ENCODE measurements at places on chromosomes 7 and 10.

DNA sequence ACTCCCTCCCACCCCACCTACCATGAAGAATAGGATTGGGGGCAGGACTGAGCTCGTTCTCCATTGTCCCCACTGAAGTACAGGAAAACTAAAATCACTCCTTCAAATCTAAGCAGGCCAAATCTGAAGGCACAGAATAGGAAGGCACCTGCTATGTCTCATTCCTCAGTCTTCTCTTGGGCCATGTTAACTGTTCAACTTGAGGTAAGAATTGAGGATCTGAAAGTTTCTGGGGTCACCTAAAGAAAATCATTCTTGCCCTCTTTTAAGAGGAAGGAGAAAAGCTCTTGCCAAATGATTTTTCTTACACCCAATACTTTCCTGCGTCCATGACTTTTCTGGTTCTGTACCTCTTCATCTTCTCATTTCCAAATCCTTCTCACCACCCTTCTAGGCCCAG lies 4.9 kb downstream of the CPN1 start:
- no peak for DNase-seq
- H3K27ac ChIP-seq, result no peak overlapping the region
- H3K36me3 ChIP-seq, result no peaks in the 10 kb centered on the region
- peaks cover 19% of the 10 kb centered on the region for H3K27me3 ChIP-seq

DNA sequence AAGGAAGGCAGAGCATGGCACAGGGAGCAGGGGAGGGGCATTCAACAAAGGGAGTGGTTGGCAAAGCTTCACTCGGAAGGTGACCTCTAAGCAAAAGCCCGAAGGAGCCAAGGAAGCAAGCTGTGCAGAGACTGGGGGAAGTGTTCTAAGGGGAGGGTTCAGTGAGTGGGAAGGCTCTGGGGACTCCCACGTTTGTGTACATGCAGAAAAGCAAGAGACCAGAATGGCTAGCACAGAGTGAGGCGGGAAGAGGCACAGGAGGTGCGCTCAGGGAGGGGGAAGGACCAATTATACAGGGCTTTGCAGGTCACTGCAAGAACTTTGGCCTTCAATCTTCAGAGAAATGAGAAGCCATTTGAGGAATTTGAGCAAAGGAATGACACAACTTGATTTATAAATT lies 7.4 kb downstream of the ARHGAP21 start:
- DNase-seq, result no peak
- peaks cover 10% of the 10 kb centered on the region for H3K36me3 ChIP-seq
- peaks cover 3% of the 10 kb centered on the region for H3K27me3 ChIP-seq
- no peak overlapping the region for H3K27ac ChIP-seq
- no peak overlapping the region for H3K4me3 ChIP-seq

GRCh38 chr7:18756378-18757050 lies 261.0 kb downstream of the HDAC9 start:
- H3K27ac ChIP-seq, result no peak overlapping the region
- no peak for DNase-seq
- H3K4me3 ChIP-seq, result no peak overlapping the region
- H3K27me3 ChIP-seq, result no peaks in the 10 kb centered on the region
- no peaks in the 10 kb centered on the region for H3K36me3 ChIP-seq

GRCh38 chr10:49741108-49741995 lies 20.8 kb downstream of the OGDHL start:
- DNase-seq, result peak; percentile 20
- no peak overlapping the region for H3K4me3 ChIP-seq
- H3K27ac ChIP-seq, result no peak overlapping the region

- no peaks in the 10 kb centered on the region for H3K4me1 ChIP-seq
- H3K27me3 ChIP-seq, result peaks cover 6% of the 10 kb centered on the region
- no peak for DNase-seq
- no peaks in the 10 kb centered on the region for H3K36me3 ChIP-seq
Observed at GRCh38 chr7:107111196-107111595, 57.6 kb upstream of the HBP1 start.

GRCh38 chr7:27685209-27685608 lies 22.5 kb upstream of the HIBADH start:
- DNase-seq, result no peak
- H3K4me1 ChIP-seq, result no peaks in the 10 kb centered on the region
- peaks cover 6% of the 10 kb centered on the region for H3K27me3 ChIP-seq
- H3K36me3 ChIP-seq, result no peaks in the 10 kb centered on the region
- H3K4me3 ChIP-seq, result no peak overlapping the region

- DNase-seq, result peak; percentile 89
- peaks cover 34% of the 10 kb centered on the region for H3K4me1 ChIP-seq
- H3K27me3 ChIP-seq, result no peaks in the 10 kb centered on the region
- H3K4me3 ChIP-seq, result no peak overlapping the region
Observed at GRCh38 chr10:44932517-44933450, 21.6 kb downstream of the TMEM72 start.

DNA sequence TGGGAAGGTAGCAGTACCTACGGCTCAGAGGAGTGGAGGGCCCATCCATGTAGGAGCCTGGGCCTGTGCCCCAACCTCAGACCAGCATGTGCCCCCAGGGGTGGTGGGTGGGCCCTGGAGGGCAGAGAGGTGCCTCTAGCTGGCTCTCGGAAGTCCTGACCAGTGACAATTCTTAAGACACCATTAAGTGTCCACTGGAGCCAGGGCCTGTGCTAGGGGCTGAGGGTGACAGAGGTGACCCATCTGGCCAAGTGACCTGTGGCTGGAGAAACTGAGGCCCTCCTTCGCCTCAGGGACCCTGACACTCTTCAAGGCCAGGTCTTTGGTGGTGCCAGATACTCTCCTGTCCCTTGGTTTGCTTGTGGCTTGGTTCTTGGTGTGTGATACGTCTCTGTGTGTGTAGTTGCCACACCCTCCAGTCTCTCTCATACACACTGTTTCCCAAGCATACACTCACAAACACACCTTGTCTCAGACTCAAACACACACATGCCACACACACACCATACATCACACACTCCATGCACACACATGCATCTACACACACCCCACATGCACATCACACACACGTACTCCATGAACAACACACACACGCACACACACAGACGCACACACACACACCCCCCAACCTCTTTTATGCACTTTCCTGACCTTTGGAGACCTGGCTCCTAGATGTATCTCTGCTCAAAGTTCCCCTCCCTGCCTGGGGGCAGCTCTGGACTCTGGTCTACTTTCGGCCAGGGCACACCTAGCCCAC lies 897 bp upstream of the RAMP3 start:
- no peaks in the 10 kb centered on the region for H3K36me3 ChIP-seq
- H3K4me3 ChIP-seq, result no peak overlapping the region
- H3K27ac ChIP-seq, result no peak overlapping the region
- no peak for DNase-seq
